Stomach (tissue), 19 donors: ENCODE measurements at places on chromosomes 7 and 10. TPM values are rescaled to one million over a fixed set of nuclear protein-coding genes. Genes with fewer than 3 reads are reported as not detected.

The MACC1 gene
- 41.7 TPM for total RNA-seq

The TMEM26 gene
- not detected for total RNA-seq

The PRKRIP1 gene
- total RNA-seq, result 82.6 TPM

The RET gene
- total RNA-seq, result 3.2 TPM

The BTBD16 gene
- not detected for total RNA-seq

The DOCK4 gene
- total RNA-seq, result 54.9 TPM
